ENCODE measurements at places on chromosomes 5 and 9. TPM values are rescaled to one million over a fixed set of nuclear protein-coding genes. Genes with fewer than 3 reads are reported as not detected.

DNA sequence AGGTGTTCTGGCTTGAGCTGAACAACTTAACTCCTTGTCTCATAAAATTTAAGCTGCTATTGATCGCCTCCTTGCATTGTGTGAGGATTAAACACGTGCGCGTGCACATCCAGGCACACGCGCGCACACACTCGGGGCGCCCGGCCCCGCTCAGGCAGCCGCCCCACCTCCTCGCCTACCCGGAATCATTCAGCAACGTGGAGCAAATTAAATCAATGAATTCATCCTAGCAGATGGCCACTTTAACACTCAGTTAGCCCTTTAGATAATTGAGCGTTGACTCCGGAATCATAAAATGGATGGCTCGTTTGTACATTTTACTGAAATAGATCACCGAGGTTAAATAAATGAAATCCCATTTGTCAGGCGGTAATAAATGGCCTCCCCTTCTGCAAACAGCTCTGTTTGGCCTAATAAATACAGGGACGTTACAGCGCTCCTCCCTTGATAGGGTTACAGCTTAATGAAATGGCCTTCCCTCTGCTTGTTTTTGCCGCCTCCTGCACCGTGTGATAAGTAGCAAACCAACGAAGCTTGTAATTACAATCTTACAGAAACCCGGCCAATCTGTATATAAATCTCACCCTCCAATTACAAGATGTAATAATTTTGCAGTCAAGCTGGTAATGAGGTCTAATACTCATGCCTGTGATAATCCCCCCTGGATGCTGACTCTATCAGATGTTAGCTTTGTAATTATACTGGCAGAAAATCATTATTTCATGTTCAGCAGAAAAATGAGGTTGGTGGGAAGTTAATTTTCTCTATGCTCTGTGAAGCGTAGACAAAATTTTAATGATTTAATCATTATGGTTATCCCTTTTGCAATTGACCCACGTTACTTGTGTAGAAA, 229.7 kb upstream of the IRX4 start:
- no peak for DNase-seq

DNA sequence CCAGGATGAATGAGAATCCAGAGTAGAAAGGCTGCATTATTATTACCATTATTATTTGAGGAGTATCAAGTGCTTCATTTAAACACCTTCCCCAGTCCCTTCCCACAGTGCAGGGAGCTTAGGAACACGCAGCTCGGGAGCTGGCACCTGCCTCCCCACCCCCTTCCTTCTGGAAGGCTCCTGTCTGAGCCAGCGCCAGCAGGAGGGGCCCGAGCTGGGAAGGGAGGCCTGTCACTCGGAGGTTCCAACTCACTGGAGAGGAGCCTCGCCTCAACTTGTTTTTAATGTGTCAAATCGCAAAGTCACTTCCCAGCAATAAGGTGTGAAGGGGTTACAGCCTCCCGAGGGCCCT, 156.4 kb upstream of the IRX4 start:
- no peak for DNase-seq

GRCh38 chr5:150340614-150341255, 16.8 kb upstream of the TCOF1 start:
- no peak for DNase-seq

DNA sequence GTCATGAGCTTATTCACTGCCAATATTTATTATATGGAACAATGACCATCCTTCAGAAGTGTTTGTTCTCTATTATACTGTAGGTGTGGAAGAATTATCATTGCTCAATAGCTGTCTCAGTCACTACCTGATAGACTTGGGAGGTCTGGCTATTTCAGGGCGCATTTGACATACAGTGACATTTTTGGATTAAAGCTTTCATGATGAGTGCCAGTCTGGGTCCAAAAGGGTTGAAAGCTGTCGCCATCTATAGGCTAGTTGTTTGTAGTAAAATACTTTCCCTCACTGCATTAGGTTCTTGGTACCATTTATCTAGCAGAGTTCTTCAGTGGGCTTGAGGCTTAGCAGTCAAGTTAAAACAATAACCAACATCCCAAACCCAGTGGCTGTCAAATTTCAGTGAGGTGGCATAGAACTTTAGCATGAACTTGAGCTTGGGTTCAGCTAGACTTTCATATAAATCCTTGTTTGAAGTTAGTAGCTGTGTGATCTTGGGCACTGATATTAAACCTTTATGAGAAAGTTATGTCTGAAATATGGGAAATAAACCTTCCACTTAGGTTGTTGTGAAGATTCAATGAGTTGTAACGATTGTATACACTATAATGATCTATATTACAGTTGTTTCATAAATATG, 110.5 kb upstream of the CDKN2B start:
- DNase-seq = peak; percentile 63

The AFAP1L1 gene
- 14.3 TPM for total RNA-seq

The CDC14B gene
- 14.0 TPM for total RNA-seq

The SPATA31E1 gene
- total RNA-seq = not detected

- no peak for DNase-seq
Observed at GRCh38 chr9:109542922-109543321, 44.8 kb upstream of the PTPN3 start.

DNA sequence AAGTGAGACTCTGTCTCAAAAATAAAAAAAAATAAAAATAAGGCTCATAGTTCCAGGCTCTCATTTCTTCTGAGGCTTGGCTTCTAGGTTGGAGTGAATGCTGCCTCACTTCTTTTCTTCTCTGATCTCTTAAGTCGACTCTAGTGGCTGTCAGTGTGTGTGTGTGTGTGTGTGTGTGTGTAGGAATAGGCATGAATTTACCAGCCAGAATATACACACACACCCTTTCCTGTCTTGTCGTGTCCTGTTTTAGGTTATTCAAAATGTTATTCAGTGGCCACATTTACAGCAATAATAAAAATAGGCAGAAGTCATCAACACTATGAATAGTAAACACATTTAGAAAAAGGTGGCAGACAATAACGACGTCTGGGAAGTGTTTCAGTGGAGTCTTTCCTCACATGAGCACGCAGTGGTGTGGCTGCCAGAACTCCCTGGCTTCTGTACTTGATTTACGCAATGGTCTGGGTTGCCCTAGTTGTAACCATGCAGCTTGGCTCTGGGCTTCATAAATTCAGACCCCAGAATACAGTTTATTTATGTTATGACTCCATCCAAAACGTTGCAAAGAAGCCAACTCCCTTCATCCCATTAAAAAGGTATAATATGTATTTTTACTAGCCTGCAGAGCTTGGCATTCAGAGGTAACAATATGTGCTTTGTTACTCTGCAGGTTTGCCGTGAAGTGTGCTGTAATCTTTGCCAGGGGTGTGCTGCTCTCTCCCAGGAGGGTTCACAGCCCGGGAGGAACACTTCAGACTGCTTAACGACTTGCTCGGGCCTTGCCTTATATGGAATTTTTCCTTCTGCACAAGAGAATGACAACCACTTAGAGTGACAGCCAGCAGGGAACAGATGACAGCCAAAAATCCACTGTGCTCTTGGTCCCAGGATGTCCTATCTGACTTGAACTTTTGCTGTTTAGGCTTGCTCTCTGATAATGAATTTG, 34.4 kb upstream of the PALM2AKAP2 start:
- peak; percentile 55 for DNase-seq

All from RPMI7951 (cell line).